ENCODE measurements at places on chromosomes 12 and 14.

- no peak for DNase-seq
Measured at GRCh38 chr12:16454481-16454880, 107.0 kb downstream of the MGST1 start.

DNA sequence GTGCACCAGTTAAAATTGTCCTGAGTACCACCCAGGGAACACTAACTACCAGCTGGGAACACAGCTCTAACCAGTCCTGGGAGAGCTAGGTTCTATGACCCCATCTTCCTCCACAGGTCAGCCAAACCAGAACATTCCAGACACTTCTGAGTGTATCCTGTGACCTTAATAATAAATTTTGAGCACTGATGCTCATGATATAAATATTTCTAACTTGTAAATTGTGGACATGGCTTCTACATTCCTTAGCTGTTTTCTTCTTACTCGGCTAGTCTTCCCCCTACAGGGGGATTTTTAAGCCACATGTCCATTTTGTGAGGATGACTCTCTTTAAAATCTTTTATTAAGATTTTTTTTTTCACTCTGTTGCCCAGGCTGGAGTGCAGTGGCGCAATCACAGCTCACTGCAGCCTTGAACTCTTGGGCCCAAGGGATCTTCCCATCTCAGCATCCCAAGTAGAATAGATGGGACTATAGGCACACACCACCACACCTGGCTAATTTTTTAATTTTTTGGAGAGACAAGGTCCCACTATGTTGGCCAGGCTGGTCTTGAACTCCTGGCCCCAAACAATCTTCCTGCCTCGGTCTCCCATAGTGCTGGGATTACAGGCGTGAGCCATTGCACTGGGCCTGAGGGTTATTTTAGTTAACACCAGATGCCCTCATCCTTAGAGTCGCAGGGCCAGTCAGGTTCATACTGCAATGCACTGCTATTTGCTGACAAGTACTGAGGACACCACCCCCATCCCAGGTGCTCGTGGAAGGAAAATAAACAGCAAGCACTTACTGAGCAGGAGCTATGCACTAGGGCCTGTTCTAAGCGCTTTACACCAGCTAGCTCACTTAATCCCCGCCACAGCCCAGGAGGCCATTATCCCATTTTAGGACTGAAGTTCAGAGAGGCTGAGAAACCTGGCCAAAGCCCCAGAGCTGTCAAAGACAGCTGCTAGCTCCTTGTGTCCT, 142.6 kb upstream of the NCOR2 start:
- no peak for DNase-seq

DNA sequence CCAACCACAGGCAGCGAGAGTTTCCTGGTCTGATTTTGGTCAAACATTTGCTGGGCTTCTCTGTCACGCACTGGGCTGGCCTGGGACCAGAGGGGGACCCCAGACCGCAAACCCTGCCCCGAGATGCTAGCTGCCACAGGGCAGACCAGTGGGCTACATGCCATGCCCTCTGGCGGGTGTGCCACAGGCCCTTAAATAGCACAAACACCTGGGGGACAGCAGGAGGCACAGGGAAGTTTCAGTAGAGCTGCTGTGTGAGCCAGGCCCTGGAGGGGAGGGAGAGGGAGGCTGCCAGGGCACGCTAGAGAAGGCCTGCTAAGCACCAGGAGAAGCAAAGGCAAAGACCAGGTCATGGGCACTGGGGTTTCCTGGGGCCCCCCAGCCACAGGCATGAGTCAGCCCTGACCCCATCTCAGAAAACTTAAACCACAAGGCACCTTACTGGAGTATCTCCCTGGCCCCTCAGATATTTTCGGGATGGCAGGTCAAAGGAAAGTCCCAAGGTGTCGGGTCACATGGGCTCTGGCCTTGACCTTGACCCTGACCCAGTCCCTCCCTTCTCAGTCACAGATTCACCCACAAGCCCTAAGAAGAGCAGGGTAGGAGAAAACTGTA, 29.2 kb downstream of the ITPK1 start:
- no peak for DNase-seq

GRCh38 chr14:61753631-61754030, 8.6 kb upstream of the SNAPC1 start:
- DNase-seq, result no peak

- peak; percentile 89 for DNase-seq
Measured at GRCh38 chr14:72599579-72600470, 294.1 kb downstream of the DPF3 start.

DNA sequence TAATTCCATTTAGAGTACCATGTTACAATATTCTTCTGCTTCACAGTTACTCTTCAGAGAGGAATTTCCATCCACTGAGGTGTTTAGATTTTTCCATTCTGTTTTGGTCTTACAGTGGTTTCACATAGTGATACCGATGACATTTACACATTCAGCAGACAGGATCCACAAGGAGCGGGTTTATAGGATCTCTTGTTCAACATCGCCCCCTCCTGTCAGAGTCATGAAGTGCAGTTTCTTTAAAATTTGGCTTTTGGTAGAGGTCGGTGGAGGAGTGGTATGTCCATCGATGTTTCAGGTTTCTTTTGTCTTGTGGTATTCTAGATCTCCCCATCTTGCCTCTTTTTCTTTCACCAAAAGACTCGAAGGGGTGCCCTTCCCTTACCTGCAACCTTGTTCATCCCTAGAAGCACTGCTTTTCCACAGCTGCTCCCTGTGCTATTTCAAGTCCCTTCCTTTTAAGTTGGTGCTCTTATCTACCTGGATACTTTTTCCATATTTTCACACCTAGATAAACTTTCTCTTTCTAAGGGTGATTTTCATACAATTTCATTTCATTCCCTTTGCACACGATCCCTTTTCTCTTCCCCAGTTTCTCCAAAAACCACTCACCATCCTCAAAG, 181.3 kb downstream of the ITPR2 start:
- peak; percentile 79 for DNase-seq

DNA sequence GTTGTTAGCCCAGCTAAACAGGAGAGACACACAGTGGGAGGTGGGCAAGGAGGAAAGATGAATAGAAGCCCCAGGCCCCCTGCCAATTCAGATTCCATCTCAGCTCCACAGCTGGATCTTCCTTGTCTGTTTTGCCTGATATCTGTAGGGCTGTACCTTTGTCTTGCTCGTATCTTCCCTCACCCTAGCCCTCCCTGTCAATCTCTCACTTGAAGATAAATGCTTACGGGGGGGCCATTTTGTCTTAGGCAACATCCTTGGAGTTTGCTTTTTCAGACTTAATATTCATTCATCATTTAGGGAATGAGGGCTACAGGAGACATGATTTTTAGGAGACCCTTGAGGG, 2.4 kb downstream of the KIF5A start:
- no peak for DNase-seq

- no peak for DNase-seq
Measured at GRCh38 chr12:75623631-75624154, 112.3 kb upstream of the KRR1 start.

DNA sequence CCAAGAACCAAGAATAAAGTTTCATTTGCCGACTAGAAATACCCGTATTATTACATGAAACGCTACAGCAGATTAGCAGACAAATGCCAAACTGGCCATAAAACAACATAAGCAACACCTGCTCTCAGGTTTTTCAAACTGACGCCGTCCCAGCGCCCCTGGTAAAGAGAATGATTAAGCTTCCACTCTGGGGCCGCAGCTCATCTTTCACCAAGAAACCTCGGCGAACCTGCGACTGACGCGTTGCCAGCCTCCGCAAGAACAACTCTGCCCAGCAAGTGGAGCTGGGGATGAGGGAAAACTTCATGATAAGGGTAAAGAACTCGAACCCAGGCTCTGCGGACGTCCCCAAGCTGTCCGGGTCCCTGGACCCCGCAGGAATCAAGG, 530 bp downstream of the ARL1 start:
- DNase-seq, result peak; percentile 21

GRCh38 chr14:99450266-99450665, 30.4 kb downstream of the SETD3 start:
- no peak for DNase-seq
